NCI-H1105 (cell line): ENCODE measurements at places on chromosomes 6 and 20.

DNA sequence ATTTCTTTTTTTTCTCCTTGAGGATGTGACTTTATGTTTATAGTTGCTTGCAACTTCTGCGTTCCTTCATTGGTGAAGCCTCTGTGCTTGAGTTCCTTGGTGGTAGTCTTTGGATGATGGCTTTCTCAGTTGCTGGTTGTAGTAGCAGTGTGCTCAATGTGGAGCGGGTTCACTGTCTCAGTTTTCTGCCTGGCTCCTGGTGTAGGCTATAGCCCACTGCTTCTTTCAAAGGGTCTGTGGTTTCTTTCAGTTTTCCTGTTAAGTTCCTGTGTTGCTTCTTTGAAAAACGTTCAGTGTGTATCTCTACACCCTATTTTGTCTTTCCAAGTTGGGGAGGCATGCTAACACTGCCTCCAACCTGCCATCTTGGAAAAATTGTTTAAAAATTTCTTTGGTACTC, 33.9 kb upstream of the ZBTB24 start:
- no peak for DNase-seq

DNA sequence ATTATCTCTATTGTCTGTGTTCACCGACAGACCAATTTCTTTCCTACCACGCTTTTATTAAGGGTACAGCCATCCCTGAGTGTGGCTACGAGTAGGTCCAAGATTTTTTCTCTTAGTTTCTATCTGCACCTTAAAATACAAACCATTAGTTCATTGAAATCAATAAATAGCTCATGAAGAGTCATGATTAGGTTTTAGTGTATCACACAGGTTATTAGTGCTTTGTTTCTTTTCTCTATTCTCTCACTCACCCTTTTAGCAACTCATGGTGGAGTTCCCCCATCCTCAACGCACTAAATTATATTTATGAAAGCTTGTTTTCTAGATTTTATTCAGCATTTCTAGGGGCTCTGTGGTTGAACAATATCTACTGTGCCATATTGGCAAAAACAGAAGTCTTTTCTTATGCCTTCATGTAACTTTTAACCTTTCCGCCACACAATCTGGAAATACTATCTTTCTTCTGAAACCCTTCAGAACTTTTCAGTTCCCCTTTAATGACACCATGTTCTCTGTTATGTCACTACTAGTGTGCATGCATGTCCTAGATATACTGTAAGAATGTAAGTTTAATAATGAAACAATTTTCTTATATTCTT, 128.2 kb upstream of the LAMA2 start:
- DNase-seq = no peak

- DNase-seq = no peak
Measured at GRCh38 chr6:107628878-107629277, 139.0 kb downstream of the SOBP start.

DNA sequence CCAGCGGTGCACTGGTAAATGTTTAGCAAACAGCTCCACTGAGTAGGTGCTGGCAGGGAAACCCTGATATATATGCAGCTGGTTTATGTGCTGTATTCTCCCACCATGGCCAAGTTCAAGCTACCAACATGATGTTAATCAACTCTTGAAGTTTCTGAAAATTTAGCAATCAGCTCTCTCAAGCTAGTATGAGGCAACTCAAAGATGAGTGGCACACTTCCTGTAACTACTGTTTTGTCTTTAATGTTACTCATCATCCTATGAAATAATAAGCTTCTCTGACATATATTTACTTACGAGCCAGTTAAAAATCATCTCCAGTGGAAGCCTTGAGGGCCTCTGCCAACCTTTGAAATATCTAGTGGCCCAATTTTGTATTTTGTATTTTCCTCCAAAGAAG, 54.7 kb downstream of the TRMT6 start:
- no peak for DNase-seq

- DNase-seq = no peak
Measured at GRCh38 chr20:11452326-11452725, 465.4 kb upstream of the BTBD3 start.

DNA sequence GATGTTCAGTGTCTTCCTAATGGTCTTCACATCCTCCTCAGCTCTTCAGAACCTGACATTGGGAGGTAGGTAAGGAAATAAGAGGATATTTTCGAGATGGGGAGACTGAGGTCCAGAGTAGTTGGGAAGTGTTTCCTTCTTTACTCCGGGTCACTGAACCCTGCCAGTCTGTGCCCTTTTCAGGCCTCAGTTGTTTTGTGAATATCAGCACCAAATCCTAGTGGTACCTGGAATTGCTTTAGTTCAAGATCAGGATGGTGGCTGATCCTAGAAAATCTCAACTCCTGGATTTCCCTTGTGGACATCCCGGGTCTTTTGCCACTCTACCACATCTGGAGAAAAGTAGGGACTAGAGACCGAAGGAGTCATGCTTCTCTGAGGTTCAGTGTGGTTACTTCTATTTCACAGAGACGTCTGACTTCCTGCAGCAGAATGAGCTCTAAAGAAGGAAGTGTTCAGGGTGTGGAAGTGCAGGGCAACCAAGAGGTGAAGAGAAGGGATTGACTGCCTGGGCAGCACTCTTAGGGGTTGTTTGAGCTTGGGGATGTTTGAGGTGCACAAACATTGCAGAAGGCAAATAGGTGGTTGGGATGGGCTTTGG, 995 bp downstream of the STK4 start:
- DNase-seq = no peak

GRCh38 chr6:113315879-113316278, 541.3 kb upstream of the MARCKS start:
- DNase-seq = no peak

DNA sequence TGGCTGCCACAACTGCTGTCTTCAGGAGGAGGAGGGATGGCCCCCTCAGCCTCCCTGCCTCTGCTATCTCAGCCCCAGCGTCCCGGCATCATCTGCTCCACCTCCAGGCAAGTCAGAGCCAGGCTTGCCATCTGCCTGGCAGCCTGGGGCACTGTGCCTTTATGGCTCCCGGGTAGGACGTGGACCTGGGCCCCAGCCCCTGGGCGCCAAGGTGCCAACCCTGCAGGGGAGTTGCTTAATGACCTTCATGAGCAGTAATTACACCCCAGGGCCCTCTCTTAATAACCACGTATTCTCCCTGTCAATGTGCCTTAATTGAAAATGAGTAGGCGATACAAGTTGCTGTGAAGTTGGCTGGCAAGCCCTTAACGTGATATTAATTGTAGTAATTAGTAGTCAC, 122.1 kb upstream of the MLN start:
- peak; percentile 92 for DNase-seq

- no peak for DNase-seq
Measured at GRCh38 chr6:161056451-161056850, 64.9 kb downstream of the MAP3K4 start.

- peak; percentile 75 for DNase-seq
Measured at GRCh38 chr6:99746261-99746895, 139.7 kb downstream of the PRDM13 start.

DNA sequence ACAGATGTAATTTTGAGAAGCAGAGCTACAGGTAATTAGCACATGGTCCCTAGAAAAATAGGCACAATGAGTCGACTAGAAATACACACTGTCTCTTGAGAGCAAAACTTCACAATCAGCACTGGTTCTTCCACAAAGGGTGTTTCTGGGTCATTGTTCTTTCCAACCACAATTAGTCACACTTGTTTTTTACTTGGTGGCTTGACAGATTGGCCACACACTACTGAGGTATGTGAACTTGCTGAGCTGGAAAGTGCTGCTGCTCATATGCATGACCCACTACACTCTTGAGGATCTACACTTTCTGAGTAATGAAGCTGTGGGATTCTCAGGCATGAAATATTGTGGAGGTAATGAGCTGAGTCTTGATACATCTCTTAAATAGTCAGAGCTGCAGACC, 347.7 kb downstream of the BCKDHB start:
- DNase-seq = no peak
